Nucleus accumbens (tissue), 56 donors: ENCODE measurements at places on chromosomes 12 and 14.

DNA sequence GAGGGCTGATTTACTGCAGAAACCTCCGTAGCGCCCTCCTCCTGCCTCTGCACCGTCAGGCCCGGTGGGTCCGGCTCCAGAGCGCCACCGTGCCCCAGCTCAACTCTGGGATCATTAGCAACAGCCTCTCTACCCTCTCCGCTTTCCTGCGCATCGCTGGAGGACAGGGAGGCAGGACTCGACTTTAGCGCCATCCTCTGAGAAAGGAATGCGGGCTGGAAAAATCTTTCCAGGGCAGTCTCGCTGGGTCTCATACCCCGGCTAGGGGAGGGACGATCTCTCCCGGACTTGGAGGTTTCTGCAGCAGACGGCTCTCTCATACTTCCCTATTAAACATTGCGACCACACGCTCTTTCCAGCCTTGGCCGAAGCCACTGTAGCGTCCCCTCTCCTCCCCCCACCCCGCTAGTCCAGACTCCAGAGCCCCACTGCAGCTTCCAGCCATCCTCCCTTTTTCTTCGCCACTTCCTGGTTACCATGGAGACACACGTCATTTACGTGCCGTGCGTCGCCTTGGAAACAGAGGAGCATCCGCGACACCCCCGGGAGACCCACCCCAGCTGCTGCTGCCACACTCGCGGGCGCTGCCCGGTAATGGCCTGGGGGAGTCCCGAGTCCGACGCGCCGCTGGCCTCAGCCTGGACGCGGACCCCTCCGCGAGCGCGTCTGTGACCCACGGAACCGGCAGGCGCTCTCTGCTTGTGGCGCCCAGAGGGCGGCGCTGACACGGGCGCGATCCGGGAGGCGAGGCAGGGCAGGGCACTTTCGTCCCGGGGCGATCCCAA lies at the start of gene CCDC184:
TSS of gene CCDC184 (plus strand) at position 554 of the 785 bp plus-strand sequence. CDS start 479 bp downstream, outside the sequence.
- DNase-seq: peak; percentile 74

DNA sequence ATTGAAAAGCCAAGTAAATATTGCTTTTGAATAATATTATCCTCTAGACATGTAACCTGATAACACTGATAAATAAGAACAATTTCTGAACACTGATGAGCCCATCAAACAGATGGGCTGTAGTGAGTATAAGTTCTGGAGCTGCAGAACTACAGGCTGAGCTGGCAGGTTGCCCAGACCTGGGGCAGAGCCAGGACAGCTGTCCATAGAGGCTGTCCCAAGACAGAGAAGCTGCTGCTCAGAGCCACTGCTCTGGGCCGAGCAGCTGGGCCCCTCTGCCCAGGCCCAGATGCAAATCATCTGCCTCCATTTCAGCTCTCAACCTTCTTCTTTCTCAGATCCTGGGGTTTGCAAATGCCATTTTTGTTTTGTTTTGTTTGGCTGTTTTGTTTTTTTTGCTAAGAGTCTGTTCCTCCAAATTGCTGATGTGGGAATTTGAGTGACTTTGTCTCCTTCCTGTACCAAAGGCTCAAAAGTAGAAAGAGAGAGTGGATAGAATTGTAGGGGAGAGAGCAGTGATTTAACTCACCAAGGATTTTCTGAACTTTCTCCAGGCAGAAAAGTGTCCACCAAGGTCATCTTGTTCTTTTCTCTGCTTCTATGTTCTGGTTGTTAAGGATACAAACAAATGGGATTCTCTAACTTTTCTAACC lies 4.0 kb upstream of the TESPA1 start:
- DNase-seq: peak; percentile 75

DNA sequence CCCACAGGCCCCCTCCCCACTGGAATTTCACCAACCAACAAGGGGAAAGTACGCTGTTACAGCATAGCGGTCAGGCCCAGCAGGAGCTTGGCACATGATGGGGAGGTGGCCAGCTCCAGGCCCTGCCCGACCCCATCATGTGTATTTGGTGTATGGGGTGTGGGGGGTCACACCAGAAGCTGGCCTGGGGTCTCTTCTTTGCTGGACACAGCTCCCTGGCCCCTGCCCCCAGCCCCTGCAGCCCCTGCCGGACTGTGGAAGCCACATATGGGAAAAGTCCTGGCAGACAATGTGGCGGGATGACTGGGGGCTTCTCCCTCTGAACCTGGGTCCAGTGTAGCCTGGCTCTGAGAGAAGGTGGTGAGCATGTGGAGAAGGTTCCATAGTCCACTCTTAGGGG lies 12.4 kb downstream of the NGB start:
- no peak for DNase-seq

- DNase-seq: no peak
Observed at GRCh38 chr12:57895389-57896114, 45.8 kb upstream of the ATP23 start.
